Stimulated activated CD8-positive, alpha-beta memory T cell treated with anti-CD3 and anti-CD28 coated beads, Interleukin-2, amount 100 ng/mL, for 1 hour (primary cell): ENCODE measurements at places on chromosomes 3 and 15.

DNA sequence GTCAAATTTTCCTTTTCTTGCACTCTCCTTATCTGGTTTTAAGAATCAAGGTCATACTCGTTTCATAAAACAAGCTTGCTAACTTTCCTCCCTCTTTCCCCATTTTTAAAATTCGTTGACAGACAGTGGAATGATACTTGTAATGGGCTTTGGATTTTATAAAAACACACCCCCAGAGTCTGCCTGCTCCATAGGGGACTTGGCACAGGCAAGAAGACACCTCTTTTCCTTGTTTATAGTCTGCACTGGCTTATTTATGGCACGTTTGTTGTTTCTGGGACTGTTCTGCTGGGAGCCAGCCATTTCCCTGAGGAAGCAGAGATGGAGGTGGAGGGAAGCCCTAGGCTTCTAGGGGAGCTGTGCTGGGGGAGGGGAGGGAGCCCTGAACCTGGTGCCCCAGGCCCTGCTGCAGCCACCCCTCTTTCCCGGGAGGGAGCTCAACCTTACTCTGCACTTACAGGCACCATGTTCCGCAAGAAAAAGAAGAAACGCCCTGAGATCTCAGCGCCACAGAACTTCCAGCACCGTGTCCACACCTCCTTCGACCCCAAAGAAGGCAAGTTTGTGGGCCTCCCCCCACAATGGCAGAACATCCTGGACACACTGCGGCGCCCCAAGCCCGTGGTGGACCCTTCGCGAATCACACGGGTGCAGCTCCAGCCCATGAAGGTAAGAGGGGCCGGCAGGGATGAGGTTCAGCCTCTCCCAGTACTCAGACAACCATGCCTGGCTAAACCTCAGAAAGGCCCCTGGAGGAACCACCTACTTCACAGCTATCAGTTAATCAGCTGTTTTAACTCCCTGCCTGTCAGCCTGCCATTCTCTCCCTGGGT, 18.3 kb downstream of the ANKRD63 start:
- no peak for DNase-seq

- DNase-seq = no peak
Observed at GRCh38 chr15:60969658-60970057, 259.4 kb downstream of the RORA start.

- no peak for DNase-seq
Observed at GRCh38 chr15:34124651-34125050, 22.8 kb downstream of the PGBD4 start.

DNA sequence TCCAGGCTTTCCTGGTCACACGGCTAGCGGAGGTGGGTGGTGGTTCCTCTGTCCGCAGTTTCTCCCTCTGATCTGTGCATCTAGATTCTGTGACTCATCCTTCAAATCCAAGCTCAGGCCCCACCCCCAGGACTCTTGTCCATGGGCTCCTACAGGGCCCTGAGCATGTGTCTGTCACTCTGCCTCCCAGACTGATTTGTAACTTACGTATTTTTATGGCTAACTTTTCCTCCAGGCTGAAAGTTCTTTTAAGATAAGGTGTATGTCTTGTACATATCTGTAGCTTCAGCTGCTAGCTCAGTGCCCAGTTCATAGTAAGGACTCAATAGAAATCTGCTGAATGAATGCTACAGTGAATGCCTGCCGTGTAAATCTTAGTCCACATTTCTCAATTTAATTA, 8.0 kb downstream of the ESYT3 start:
- DNase-seq = no peak

DNA sequence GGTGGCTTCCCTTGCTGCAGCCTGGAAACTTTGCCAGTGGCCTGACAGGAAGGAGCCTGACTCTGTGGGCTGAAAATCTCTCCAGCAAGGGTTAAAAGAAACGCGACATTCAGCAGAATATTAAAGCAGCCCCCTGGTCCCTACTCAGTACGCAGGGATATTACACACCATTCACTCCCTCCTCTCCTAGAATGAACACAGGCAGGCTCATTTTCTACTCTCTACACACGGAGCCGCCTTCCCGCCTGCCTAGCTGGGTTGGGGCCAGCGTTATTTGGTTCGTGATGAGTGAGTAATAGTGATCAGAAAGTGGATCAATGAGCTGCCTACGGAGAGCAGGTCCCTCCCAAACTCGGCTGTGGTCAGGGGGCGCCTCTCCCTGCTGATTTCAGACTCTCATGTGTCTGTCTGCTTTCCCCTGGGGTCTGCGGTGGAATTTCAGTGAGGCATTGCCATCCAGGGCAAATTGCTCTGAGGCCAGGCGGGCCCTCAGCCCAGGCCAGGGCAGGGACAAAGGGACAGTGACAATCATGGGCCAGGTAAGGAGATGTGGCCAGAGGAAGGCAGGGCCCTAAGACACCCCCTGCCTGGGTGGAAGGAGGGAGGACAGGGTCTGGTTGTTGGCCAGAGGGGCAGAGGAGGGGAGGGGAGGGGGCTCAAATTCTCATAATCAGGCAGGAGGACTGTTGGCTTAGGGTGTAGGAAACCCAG, 2.8 kb downstream of the EPHB1 start:
- DNase-seq = no peak

DNA sequence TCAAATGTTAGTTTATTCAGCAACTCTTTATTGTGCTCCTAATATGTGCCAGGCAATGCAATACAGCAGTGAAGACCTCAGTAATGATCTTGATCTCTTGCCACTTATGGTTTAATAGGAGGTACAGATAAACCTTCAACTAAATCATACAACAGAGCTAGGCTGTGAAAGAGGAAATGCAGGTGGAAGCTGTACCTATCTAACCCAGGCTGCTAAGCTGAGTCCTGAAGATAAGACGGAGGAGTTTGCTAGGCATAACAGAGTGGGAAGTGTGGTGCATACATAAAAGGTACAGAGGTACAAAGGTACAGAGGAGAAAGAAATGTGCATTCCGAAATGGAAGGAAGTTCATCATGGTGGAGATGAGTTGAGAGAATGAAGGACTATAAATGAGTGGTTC, 35.0 kb downstream of the KBTBD8 start:
- no peak for DNase-seq

DNA sequence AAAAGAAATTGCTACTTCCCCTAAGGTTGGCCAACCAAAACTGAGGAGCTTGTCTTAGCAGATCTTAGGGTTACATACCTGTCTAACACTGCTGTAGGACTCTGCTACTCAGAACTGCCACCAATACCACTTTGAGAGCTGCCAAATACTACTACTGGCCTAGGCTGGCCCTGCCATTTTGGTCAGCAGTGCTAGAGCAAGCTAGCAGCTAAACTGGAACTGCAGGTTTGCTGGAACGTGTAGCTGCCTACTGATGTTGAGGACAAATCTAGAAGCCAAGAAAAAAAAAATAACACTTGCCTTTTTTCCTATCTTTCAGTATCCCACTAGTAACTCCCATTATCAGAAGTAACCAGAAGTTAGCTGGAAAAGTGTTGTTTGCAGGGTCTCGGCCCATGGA, 387.4 kb downstream of the RBMS3 start:
- DNase-seq = no peak

DNA sequence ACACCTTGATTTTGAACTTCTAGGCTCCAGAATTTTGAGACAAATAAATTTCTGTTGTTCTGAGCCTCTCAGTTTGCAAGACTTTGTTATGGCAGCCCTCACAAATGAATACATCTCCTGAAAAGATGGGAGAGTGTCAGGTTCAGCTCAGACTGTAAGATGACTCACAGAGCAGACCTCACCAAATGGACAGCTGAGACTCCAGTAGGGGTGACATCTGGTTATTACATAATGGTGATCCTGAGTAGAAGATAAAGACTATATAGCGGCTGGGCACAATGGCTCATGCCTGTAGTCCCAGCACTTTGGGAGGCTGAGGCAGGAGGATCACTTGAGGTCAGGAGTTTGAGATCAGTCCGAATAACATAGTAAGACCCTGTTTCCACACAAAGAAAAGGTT, 26.2 kb upstream of the MTMR14 start:
- DNase-seq = no peak

- DNase-seq = no peak
Observed at GRCh38 chr3:116039651-116039985, 405.7 kb downstream of the LSAMP start.

DNA sequence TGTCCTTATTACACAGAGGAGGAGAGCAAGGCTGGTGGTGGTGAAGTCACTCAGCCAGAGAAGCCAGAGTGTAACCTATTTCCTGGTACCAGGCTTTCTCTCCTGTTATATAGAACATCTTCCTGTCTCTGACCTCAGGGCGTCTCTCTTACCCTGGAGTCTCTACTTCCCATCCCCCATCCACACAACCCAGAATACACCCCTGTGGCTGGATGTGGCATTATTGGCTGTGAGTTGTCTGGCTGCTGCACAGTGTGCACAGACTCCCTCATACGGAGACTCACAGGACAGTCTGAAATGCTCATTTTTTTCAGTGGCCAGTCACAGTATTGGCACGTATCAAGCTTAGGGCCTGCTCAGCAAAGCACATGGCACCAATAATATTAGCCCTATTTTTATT, 8.6 kb downstream of the PODXL2 start:
- no peak for DNase-seq

GRCh38 chr15:25182736-25183445, 228.1 kb downstream of the SNRPN start:
- no peak for DNase-seq

DNA sequence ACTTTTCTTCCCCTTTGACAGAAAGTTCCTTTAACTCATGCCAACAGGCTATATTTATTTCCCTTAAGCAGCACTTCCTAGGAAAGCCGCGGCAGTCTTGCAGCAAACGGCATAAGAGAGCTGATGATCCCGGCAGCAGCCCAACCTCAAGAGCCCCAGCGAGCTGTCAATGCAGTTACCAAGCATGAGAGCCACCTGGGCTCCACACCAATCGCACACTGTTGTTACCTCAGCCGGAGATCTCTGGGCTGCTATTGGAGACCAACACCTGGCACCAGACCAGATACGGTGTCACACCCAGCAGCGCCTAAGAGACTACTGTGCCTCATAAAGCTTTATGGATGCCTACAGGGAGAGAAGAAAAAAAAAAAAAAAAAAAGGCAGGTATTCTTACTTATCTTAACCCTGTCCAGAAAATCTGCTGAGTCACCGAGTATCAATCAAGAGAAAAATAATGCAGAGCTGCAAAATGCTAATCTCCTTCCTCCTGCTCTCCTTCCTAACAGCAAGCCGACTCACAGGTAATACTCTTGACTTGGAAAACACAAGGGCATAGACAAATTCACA, 11.7 kb downstream of the ABCC5 start:
- no peak for DNase-seq

DNA sequence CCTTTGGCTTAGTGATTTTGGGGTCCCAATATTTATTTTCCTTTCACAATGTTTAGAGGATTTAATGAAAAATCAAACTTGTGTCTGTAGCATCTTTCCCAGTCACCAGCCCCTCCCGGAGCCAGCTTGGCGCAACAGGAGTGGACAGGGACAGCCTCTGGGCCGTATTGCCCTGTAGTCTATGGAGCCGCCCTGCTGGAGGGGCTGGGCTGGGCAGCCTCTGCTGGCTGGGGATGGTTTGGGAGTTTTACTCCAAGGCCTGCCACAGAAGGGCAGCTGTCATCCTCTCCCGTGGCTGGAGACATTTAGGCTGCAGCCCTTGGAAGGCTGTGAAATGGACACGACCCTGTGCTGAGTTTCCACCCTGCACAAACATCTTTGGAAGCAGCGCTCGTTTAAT, 89.4 kb upstream of the RGMA start:
- DNase-seq = no peak

- no peak for DNase-seq
Observed at GRCh38 chr3:112354642-112355306, 21.8 kb downstream of the CD200 start.

- DNase-seq = no peak
Observed at GRCh38 chr3:132804498-132804897, 82.3 kb upstream of the NPHP3 start.

DNA sequence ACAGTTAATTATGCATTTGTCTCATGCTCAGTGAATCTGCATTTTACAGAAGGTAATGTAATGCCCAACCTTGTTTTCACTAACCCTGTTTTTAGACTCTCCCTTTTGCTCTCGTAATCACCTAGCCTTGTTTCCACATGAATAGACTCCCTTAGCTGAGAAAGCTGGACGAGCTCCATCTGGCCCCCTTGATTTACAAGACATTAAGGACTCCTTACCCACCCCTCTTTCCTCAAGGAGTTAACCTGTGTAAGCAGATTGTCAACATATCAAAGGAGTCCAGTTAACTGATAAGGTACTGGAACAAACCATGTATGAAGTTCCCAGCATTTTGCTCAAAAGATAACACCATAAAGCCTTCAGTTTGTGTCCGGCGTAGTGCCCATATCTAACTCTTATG, 99.6 kb downstream of the VPS8 start:
- DNase-seq = no peak

GRCh38 chr15:60660290-60661051, 181.5 kb upstream of the ICE2 start:
- DNase-seq = no peak

DNA sequence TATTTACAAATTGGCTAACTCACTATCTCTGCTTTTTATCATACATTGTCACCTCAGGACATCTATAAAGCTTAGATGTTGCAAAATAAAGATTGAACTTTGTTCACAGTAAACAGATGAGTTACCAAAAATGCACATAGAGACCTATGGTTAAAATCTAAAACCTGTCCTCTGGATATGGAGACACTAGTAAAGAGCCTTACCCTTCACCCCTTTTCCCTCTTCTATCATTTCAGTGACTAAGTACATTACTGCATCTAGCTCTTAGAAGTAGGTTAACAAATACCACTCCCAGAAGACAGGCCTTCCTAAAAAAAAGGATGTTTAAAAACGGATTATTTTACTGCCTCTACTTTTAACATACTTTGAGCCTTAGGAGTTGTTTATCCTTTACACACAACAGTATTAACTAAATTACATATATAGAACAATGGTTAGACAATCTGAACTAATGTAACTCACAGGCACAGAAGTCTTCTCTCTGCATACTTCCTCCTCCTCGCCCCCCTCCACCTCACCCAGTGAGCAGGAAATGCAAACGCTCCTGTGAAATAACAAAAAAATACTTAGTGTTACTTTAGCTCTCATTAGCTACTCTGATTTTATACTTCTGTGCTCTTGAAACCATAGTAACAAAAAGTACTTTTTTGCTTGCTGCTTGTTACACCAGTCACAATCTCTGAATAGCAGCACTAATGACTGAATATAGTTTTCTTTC, 23.3 kb downstream of the IREB2 start:
- DNase-seq = no peak

- DNase-seq = no peak
Observed at GRCh38 chr3:65732051-65732935, 306.4 kb downstream of the MAGI1 start.

DNA sequence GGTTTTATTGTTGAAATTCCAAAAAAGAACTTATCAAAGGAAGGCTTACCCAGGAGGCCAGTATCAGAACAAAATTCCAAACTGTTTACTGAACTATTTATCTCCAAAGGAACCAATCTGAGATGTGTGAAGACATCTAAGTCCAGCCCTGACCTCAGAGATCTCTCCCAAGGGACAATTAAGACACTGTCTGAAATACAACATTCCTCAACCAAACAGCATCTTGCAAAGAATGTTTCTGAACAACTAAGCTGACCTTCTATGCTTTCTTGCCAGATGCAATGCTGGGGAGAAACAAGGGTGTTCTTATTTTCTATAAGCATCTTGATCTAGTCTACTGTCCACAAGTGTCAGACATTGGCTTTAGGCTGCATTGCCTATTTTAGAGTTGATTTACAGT, 13.6 kb downstream of the PDZRN3 start:
- DNase-seq = no peak

GRCh38 chr3:195184716-195185421, 86.1 kb downstream of the XXYLT1 start:
- no peak for DNase-seq

- no peak for DNase-seq
Observed at GRCh38 chr15:90765966-90766365, 48.8 kb downstream of the BLM start.
